Stimulated activated CD8-positive, alpha-beta memory T cell treated with anti-CD3 and anti-CD28 coated beads, Interleukin-2, amount 100 ng/mL, for 1 hour (primary cell): ENCODE measurements at places on chromosomes 1 and 21.

- no peak for DNase-seq
Measured at GRCh38 chr1:94039514-94039870, 81.5 kb downstream of the ABCA4 start.

DNA sequence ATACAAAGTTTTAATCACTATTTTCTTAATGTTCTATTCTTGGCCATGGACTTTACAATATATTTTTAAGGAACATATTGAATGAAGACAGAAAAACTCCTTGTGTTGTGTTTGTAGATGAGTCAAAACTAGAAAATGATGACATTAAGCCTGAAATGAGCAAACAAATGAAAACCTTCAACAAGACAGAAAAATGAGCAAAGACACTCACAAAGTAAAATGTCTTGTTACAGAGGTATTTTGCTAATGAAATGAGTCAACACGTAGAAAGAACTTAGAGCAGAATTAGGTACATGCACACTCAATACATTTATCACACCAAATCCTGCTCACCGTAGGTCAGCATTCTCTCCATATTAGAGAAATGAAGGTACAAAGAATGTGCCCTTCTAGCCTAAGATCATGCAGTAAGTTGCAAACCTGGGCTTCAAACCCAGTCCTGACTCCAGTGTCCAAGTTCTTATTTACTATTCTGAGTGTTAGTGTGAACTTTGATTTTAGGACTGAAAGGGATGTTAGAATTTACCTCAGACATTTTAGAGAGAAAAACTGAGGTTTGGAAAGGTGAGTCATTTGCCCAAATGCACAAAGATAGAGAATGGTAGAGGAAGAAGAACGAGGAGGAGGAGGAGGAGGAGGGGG is 133.9 kb upstream of the SGIP1 start:
- DNase-seq: no peak

GRCh38 chr1:91610789-91611188 is 110.1 kb downstream of the CDC7 start:
- DNase-seq: no peak

DNA sequence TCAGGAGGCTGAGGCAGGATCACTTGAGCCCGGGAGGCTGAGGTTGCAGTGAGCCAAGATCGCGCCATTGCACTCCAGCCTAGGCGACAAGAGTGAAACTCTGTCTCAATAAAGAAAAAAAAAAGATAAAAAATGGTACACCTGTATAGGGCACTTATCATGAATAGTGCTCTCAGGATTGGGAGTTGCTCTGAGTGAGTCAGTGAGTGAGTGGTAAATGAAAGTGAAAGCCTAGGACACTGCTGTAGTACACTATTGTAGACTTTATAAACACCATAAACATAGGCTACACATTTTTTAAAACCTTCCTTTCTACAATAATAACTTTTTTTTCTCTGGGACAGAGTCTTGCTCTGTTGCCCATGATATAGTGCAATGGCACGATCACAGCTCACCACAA is 16.8 kb downstream of the PHTF1 start:
- DNase-seq: no peak

DNA sequence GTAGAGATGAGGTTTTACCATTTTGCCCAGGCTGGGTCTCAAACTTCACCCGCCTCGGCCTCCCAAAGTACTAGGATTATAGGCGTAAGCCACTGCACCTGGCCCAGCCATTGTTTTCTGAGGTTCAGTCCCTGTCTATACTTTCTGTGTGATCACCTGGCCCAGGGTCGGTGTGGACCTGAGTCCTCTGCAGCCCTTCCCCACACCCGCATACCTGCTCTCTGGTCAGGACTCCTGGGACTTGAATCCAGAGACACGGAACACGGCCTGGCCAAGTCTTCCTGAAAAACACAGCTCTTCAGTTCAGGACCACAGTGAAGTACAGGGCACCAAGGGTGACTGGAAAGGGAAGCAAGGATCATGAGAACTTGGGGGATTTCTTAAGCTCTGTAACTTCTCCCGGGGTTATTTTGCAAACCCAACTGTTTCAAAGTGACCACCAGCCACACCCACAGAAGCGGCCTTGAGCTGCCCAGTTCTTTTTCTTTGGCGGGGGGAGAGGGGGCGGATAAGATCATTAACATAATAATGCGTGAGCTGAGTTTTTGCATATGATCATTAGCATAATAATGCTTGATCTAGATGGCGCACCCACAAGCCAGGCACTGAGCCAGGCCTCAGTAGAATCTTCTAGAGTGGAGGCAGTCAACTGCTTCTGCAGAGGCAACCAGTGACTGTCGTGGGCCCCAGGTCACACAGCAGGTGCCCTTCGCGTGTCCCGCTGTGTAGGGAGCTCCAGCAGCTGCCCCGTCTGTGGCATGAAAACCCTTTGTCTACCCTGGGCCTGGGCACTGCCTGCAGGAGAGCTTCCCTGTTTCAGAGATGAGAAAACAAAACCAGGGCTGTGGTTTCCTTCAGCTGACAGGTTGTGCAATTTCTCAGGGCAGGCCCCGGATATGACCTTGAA is 1.7 kb upstream of the NADK start:
- peak; percentile 31 for DNase-seq

DNA sequence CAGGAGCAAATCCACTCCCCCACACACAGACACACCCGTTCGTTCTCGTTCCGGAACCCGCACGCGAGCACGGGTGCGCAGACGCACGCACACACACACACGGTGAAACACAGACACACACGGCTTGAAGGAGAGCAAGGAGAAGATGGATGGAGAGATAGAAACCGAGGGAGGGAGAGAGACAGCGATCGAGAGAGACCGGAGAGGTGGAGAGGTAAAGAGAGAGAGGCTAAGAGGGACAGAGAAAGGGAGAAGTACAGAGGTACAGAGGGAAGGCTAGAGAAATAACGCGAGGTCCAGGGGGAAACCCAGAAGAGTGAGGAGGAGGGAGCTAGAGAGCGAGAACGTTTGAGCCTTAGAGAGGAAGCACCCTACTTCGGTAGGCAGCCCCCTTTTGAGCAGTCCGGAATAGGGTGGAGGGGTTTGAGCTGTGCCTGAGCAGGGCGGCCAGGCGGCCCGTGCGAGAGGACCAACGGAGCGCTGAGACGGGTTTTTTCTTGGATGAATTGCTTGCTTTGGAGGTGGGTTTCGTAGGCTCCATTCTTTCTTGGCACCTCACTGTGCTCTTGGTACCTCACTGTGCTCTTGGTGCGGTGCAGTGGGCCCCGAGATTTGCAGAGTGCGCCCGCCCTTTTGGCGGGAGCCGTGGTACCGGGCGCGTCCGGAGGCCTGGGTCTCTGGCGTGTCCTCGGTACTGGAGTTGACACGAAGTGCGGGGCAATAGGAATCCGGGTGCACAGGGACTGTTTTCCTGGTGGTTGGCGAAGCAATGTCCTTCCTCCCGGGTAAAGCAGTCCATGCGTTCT is 88.4 kb upstream of the RHOU start:
- no peak for DNase-seq

DNA sequence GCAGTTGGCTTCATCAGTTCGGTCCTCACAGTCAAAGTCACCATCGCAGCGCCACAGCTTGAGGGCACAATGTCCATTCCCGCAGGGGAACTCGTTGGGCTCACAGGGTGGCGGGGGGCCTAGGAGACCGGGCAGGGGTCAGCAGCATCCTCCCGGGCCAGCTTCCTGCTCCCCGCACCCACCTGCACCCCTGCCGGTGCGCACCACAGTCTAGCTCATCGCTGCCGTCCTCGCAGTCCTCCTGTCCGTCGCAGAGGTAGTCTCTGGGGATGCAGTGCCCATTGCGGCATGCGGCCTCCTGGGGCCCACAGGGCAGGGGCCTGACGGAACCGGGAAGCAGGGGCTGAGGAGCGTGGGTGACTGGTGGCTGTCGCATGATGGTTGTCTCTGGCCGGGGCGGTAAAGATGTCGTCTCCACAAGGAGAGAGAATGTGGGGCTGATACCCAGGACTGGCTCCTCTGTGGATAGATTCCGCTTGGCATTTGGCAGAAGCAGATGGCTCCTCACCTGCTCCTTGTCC is 49.8 kb downstream of the HSPG2 start:
- no peak for DNase-seq

GRCh38 chr1:228358039-228358763 is 48.4 kb downstream of the TRIM11 start:
- no peak for DNase-seq

DNA sequence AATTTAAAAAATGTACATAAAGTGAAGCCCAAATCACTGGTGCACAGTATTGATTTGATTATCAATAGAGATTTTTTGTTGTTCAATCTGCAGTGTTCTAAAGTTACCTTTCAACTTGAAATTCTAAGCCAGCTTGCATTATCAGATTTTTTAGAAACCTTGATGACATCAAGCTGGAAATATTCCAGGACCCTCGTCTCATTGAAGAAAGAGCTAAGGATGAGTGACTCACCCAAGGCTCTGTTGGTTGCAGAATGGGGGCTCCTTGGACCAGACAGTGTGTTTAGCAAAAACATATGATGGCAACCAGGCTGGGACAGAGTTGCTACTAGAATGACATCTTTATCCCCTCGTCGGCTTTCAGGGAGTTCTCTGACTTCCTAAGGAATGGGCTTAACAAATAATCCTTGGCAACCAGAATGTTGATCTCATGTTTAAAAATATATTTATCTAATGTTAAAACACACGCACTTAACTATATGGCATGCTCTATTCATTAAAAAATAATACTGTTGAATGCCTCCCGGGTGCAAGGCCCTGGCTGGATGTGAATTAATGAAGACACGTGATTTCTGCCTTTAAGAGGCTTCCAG is 79.7 kb downstream of the RUNX3 start:
- no peak for DNase-seq

GRCh38 chr21:22225299-22225698 is 1227.1 kb downstream of the NCAM2 start:
- no peak for DNase-seq

DNA sequence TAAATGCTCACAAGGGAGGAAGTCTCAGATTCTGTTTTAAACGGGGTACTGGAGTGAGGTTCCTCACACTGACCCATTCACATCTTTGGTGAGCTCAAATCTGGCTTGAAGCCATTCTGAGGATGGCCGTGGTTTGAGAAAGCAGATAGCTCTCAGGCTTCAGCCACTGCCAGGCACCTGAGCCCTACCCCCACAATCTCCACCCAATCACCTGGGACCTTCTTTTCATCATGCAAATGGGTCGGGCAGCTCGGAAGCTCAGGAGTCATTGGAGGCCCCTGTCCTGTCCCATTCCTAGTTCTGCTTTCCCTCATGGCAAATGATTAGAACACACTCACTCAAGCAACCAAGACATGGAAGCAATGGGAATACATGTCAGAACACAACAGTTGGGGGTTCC is 141.4 kb upstream of the ETS2 start:
- no peak for DNase-seq

- no peak for DNase-seq
Measured at GRCh38 chr1:84988588-84988987, 8.3 kb downstream of the MCOLN2 start.

GRCh38 chr1:25342846-25343245 is 4.7 kb downstream of the TMEM50A start:
- no peak for DNase-seq

- DNase-seq: no peak
Measured at GRCh38 chr1:227072991-227073390, 132.9 kb downstream of the COQ8A start.

DNA sequence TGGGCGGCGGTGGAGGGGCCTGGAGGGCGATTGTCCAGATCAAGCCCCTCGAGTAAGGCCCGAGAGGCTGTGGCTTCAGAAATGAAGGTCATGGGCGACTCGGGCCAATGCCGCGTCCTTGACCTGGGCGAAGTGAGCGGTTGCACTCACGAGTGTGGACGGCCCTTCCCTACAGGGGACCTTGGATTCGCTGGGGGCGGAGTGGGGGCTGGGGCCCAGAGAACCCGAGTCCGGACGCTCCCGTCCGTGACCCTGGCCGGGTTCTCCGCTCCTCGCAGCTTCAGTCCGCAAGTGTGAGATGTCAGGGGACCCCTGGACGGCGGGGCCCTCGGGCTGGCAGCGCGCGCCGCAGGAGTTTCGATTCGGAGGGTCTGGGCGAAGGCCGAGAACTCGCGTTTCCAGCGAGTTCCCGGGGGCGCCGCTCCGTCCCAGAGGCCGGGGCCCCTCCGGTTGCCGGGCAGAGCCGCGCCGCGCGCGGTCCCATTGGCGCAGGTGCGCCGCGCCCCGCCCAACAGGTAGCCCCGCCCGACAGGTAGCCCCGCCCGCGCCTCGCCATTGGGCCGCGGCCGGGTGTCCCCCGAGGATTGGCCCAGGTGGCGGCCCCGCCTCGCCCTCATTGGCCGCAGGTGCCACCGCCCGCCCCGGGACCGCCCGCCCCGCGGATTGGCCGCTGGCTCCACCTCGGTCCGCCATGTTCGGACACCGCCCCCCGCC is at the start of gene PRKCZ:
PRKCZ (plus strand) TSS at position 694 of the 714 bp plus-strand sequence. CDS start 220 bp downstream, outside the sequence.
- DNase-seq: peak; percentile 85

GRCh38 chr1:64223329-64224151 is 20.1 kb downstream of the UBE2U start:
- DNase-seq: no peak

GRCh38 chr1:187445066-187445465 is 616.3 kb downstream of the PLA2G4A start:
- DNase-seq: no peak

- DNase-seq: no peak
Measured at GRCh38 chr1:200107004-200107470, 79.5 kb downstream of the NR5A2 start.

GRCh38 chr1:8063298-8064036 is 37.4 kb upstream of the ERRFI1 start:
- DNase-seq: no peak

- DNase-seq: no peak
Measured at GRCh38 chr1:171188388-171189266, 3.5 kb downstream of the FMO2 start.

- DNase-seq: no peak
Measured at GRCh38 chr1:1233567-1233892, 1.5 kb downstream of the B3GALT6 start.

DNA sequence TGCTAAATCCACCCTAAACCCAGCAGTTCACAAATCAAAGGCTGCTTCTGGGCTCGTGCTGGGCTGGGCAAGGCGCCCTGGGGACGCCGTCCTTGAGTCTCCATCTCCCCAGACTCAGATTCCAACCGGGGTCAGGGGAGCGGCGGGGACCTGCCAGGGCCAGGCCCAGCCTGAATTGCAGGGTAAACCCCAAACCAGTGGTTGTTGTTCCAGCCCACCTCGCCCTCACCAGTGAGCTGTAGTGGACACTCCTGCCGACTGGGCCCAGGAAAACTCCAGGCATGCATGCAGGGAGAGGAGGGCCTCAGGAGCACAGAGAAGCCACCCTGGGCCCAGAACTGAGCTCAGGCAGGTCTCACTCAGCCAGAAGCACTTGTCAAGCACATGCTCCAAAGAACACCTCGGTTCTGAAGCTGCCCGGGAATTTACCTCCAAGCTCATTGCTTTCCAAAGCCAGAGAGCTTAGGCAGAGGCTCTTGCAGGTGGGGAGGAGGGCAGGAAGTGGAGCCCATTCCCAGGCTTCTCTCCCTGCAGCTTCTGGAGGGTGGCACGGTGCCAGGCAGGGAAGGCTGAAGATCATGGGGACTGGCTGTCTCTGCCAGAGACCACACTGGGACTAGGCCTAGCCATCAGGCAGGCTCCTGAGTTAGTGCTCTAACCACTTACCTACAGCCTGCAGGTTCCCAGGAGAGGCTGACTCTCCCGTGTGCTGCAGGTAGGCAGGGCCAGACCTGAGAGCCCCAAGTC is 437.0 kb downstream of the MATN1 start:
- no peak for DNase-seq

GRCh38 chr1:40462956-40463590 is 12.8 kb downstream of the ZFP69B start:
- DNase-seq: no peak

- DNase-seq: no peak
Measured at GRCh38 chr1:22818061-22818770, 107.6 kb downstream of the EPHB2 start.
